ENCODE measurements at places on chromosomes 2 and 18.

DNA sequence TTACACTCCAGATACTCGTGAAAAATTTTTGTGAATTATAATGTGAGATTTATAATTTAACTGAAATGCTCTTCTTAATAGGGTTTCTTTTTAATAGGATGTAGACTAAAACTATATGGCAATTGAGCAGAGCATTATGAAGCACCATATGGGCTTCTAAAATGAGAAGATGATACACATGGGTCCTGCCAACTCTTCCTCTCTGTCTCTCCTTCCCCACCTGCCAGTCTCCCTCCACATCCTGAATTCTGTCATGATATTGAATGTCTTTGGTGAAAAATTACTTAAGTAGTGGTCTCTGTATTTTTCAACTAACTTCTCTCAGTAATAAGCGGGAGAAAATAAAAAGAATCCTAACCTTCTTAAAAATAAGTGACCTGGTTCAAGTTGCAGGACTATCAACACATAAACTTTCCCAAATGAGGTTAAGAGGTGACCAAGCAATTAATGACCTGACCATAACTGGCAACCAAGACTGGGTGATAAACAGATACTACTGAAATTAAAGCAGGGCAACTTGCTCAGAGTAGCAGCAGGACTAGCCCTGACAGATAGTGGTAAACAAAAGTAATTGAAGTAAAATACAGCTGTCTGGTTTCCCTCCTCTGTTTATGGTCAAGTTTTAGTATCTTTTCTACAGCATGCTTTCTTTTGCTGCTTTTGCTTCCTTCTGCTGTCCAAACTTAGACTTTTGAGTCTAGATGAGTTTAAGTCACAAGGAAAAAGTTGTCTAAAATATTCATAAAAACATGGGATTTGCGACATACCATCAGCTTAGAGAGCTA lies 117.1 kb upstream of the PDE1A start:
- no peak for DNase-seq

- DNase-seq, result no peak
These were observed 388.0 kb upstream of the SYT4 start for GRCh38 chr18:43665105-43665788.

GRCh38 chr2:159982842-159983785 lies 79.3 kb downstream of the PLA2R1 start:
- DNase-seq, result no peak

- DNase-seq, result no peak
These were observed 120.1 kb upstream of the EML6 start for GRCh38 chr2:54603357-54603756.

DNA sequence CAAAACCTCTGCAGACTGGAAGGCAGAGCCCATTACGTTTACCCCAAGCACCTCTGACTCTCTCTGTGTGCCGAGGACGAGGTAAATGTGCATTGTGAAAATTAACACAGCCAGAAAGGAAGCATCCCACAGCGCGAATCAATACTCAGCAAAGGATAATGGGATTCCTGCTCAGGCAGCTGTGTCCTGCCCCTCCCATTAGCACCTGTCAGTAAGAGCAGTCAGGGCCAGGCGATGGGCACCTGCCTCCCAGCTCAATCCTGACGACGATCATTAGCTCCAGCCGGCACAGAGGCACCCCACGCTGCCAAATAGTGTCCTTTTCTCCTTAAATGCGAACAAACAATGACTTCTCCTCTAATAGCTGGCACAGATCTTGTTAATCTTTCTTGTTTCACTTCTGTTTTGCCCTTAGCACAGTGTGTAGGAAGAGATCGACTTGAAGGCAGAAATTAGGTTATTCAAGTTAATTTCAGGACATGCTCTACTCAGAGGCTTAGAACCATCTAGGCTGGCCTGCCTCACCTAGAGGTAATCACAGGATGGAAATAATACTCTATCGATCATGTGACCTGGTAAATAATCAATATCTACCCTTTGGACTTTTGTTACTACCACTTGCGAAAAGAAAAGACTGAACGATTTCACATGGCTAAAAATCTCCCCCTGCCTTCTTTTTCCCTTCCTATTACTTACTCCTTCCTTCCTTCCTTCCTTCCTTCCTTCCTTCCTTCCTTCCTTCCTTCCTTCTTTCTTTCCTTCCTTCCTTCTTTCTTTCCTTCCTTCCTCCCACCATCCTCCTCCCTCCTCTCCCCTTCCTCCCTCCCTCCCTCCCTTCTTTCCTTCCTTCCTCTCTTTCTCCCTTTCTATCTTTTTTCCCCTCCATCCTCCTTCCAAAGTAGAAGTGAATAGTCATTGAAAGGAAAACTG lies 487.9 kb upstream of the ID2 start:
- DNase-seq, result no peak

GRCh38 chr18:55115606-55116005 lies 156.3 kb upstream of the CCDC68 start:
- DNase-seq, result no peak

DNA sequence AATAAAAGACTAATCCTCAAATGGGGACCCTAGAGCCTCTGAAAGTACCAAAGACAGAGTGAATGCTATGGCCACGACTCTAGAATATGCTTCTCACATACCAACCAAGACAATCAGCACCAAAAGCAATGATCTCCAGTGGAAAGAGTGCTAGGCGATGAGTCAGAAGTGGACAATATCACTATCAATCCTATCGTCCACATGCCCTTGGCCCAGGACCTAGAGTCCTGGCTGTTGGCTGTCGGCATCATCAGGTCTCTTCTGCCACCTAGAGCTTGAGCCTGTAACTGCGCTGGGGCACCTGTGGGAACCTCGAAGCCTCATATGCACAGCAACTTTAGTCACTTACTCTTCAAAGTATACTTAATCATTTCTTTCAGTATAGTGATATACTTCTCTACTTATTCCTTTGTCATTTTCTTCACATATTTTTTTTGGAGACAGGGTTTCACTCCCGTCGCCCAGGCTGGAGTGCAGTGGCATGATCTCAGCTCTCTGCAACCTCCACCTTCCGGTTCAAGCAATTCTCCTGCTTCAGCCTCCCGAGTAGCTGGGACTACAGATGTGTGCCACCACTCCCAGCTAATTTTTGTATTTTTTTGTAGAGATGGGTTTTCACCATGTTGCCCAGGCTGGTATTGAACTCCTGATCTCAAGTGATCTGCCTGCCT lies 29.7 kb downstream of the NOL10 start:
- DNase-seq, result no peak

- DNase-seq, result no peak
These were observed 17.7 kb upstream of the PHLPP1 start for GRCh38 chr18:62697636-62698035.

DNA sequence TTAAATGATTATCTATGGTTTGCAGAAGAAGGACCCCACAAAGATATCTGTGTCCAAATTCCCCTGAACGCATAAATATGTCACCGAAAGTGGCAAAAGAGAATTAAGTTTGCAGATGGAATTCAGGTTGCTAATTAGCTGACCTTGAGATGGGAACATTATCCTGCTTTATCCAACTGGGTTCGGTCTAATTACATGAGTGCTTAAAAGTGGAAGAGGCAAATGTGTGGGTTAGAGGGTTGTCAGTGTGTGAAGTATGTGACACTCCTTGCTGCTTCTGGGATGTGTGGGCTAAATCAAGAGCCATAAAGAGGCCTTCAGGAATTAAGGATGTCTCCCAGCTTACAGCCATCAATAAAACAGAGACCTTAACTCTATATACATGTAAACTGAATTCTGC lies 53.5 kb downstream of the CDH19 start:
- DNase-seq, result no peak

- no peak for DNase-seq
These were observed 19.9 kb downstream of the RBMS1 start for GRCh38 chr2:160473468-160474318.

- no peak for DNase-seq
These were observed 2.7 kb downstream of the TCF4 start for GRCh38 chr18:55585065-55585919.

- DNase-seq, result no peak
These were observed 113.6 kb upstream of the MGAT5 start for GRCh38 chr2:134140251-134140661.

GRCh38 chr18:63162271-63163014 lies 157.1 kb downstream of the BCL2 start:
- no peak for DNase-seq

DNA sequence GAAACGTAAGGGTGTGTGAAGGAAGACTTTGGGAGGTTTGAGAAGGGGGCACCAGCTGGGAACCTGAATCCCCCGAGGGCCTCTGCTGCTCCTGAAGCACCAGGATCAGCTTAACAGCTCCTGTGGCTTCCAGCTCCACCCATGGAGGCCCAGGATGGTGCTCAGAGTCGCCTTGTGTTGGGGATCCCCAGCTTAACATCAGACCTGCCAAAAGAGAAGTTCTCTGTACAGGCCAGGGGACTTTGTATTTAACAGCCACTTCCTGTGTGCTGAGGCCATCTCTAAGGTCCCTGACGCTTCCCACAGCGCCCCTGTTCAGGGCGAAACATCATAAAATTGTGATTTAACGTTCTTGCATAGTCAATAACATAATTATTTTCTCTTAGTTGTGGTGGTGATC lies 77.5 kb downstream of the NCK2 start:
- no peak for DNase-seq

DNA sequence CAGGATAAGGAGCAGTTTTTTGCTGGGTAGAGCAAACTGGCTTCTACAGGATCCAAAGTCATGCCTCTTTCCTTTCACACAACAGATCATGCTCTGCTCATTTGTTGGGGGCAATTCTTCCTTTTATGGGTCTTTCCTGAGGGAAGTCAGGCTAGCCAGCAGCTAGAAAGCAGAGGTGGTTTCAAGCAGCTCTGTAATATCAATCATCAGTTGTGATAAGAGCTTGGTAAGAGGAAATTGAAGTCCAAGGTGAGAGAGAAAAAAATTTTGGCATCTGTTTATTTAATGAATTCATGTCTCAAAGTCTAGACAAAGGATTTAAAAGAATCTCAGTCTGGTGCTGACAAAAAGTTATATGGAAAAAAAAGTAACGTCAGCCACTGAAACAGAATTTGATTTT lies 6.2 kb downstream of the TMEM87B start:
- no peak for DNase-seq

- no peak for DNase-seq
These were observed 64.4 kb downstream of the LCLAT1 start for GRCh38 chr2:30511122-30512083.

- DNase-seq, result no peak
These were observed 64.4 kb downstream of the GREB1 start for GRCh38 chr2:11598228-11598731.

DNA sequence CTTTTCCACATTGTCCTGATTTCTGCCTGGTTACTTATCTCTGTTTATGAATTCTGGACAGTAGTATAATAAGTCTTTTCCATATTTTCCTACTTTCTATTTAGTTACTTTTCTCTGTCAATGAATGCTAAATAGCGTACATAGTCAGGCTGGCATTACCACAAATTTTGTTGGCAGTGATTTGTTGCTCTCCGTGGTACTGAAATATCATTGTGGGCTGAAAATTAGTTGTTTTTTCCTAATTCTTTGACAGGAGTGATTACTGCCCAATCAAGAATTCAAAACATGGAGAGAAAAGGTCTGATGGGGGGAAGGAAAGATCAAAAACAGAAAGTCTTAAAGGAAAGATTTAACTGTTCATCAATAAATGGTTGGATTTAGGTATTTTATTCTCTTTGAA lies 7.7 kb upstream of the GALNT13 start:
- DNase-seq, result no peak

GRCh38 chr2:221166292-221166691 lies 405.8 kb downstream of the EPHA4 start:
- DNase-seq, result no peak

Data from activated naive CD8-positive, alpha-beta T cell treated with anti-CD3 and anti-CD28 coated beads, Interleukin-2, amount 50 U/mL, for 16 hours (primary cell).